Activated naive CD4-positive, alpha-beta T cell treated with anti-CD3 and anti-CD28 coated beads for 36 hours (primary cell): ENCODE measurements at places on chromosomes 7 and 10.

DNA sequence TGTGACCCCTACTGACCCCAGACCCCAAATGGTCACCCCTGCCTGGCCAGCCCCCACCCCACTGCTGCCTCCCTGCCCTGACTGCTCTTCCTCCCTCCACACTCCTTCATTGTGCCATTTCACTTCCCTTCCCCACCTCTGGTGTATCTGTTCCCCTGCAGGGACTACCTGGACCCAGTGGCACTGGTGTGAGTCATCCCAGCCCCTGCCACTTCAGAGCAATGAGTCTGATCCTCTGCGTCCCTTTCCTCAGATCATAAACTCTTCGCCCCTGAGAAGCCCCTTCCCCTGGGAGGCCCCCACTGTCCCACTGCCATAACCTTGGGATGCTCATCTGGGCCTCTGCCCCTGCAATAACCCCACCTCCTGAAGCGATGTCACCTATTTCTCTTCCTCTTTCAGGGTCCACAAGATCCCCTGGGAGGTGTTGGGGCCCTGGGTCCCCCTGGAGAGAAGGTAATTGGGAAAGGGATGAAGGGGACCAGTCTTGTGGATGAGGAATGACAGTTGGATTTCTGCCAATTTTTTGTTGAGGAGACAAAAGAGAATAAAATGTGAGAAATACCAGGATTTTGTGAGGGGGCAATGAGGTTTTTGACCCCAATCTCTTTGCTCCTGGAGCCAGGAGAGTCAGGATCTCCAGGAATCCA is 19.1 kb upstream of the VOPP1 start:
- no peaks in the 10 kb centered on the region for H3K27me3 ChIP-seq
- H3K4me1 ChIP-seq, result peaks cover 8% of the 10 kb centered on the region
- H3K27ac ChIP-seq, result no peak overlapping the region

DNA sequence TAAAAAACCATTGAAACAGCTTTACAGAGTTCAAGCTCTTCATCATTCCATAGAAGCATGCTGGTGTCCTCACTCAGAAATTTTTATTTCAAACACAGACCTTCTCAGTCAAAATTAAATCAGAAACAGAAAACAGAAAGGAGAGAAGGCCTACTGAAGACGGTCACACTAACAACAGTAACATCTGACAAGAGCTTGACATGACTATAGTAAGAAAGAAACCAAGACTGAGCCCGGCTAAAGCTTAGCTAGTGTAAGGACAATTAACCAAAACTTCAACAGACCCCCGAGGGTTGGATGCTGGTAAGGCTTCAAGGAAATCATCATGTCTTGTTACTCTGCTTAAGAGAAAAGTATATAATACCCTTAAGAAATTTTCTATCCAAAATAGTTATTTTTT is 38.6 kb downstream of the MTPN start:
- H3K4me1 ChIP-seq, result peaks cover 62% of the 10 kb centered on the region
- H3K36me3 ChIP-seq, result peaks cover 11% of the 10 kb centered on the region
- no peak overlapping the region for H3K4me3 ChIP-seq
- DNase-seq, result no peak

DNA sequence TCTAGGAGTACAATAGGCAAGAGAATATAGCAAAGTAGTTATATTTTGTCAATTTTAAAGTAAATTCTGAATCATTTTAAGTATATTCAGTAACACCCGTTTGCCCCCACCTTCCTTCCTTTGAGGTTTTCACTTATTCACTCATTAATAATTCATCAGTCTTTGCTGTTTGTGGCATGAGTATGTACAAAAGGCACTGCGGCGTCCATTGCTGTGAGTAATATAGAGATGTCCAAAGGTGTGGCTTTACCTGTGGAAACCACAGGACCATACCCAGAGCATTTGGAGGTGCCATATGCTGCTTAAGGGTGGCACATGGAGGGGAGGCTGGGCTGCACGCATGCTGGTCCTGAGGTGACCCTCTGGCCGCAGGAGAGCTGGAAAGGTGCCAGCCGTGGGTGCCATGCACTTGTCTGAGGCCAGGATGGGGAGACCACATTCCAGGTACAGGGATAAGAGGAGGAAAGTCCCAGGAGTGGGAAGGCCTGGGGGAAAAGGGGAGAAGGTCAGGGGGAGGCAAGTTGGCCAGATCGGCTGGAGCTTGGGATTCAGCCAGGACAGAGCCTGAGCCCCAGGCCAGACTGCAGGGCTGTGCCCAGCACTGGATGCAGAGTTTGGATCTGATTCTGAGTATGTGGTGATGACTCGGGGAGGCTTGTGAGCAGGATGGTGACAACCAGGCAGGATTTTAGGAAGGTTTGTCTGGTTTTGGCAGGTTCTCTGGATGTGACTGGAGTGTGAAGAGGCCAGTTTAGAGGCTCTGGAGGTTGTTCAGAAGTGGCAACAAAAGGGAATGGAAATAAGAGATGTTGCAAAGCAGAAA is 223.4 kb downstream of the MGMT start:
- no peaks in the 10 kb centered on the region for H3K4me1 ChIP-seq
- H3K27me3 ChIP-seq, result no peaks in the 10 kb centered on the region
- H3K27ac ChIP-seq, result no peak overlapping the region
- no peak overlapping the region for H3K4me3 ChIP-seq
- H3K36me3 ChIP-seq, result peaks cover 10% of the 10 kb centered on the region
- DNase-seq, result no peak

DNA sequence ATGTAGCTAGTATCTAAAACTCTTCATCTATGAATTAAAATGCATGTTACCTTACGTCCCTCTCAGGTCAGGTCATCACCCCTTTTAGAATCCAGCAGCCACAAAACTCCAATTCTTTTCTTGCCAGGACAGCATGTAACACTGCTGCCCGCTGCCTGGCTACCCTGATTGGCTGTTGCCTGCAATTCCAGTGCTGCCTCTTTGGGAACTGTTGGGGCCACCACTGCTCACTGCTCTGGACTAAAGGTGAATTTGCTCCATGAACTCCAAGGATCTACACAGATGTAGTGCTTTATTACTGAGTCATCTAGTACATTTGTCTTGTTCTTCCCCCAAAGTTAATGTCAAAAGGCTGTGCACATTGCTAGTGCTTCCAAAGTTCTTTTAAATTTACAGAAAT is 40.4 kb downstream of the SCIN start:
- no peak for DNase-seq
- no peaks in the 10 kb centered on the region for H3K36me3 ChIP-seq
- no peaks in the 10 kb centered on the region for H3K4me1 ChIP-seq
- no peak overlapping the region for H3K4me3 ChIP-seq

DNA sequence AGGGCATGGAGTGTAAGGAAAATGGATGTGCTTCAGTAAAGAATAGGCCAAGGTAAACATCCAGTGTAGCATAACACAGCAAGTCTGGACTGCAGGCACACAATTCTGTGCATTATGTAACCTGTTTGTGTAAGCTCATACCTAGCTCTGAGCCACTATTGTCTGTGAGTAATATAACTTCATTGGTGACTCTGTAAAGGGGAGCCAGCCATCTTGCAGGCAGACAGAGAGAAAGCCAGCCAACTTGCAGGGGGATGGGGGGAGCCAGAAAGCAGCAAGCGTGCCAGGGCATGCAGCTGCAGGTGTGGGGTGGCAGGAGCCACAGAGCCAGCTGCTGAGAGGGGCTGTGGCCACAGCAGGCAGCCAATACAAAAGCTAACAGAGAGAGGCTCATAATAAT is 449.2 kb downstream of the IPMK start:
- no peaks in the 10 kb centered on the region for H3K4me1 ChIP-seq
- H3K4me3 ChIP-seq, result no peak overlapping the region
- H3K27me3 ChIP-seq, result no peaks in the 10 kb centered on the region
- no peak overlapping the region for H3K27ac ChIP-seq
- no peak for DNase-seq

DNA sequence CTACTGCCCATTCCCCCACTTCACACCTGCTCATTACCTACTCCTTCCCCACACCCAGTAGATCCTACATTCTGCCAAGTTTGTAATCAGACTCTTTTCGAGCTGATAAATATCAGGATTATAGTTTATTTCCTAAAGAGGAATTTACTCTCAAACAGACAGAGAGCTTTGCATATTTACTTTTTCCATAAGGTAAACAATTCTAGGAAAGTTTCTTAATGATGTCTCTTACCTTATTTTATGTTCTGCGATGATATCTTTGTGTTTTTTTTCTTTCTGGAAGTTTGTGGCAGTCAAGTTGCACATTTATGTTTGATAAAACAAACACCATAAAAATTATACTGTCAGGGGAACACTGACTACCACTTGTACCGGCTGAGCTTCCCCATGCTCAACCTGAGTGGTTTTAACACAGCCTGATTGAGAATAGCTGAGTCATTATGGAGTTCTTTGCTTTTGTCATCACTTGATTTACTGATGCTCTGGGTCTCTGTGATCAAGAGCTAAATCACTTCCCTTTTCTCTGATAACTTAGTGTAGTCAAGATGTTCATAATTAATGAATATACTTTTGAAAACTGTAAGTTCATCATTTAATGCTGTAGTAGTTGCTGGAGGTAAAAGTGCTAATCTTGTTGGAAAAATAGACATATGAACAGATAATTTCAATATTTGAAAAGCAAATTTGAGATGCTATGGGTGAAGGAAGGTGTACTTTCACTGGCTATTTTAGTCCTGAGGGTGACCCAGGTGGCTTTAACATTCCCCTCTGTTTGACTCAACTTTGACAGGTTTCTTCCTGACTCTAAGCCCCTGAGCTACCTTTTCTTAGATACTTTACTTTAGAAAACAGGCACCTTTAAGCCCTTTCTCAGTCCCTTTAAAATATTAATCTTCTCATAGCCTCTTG is 1034.5 kb upstream of the LRRTM3 start:
- no peak overlapping the region for H3K27ac ChIP-seq
- no peaks in the 10 kb centered on the region for H3K4me1 ChIP-seq
- no peak for DNase-seq
- no peak overlapping the region for H3K4me3 ChIP-seq

- no peak for DNase-seq
- H3K4me1 ChIP-seq, result peaks cover 94% of the 10 kb centered on the region
- H3K4me3 ChIP-seq, result no peak overlapping the region
- peaks cover 27% of the 10 kb centered on the region for H3K36me3 ChIP-seq
Measured at GRCh38 chr7:37434529-37434928, 14.1 kb downstream of the ELMO1 start.

- no peak overlapping the region for H3K4me3 ChIP-seq
- H3K4me1 ChIP-seq, result peaks cover 53% of the 10 kb centered on the region
- no peak for DNase-seq
- no peak overlapping the region for H3K27ac ChIP-seq
- H3K27me3 ChIP-seq, result no peaks in the 10 kb centered on the region
- no peaks in the 10 kb centered on the region for H3K36me3 ChIP-seq
Measured at GRCh38 chr10:104931612-104932134, 290.6 kb downstream of the SORCS3 start.

- peaks cover 27% of the 10 kb centered on the region for H3K27me3 ChIP-seq
- DNase-seq, result no peak
- H3K4me1 ChIP-seq, result no peaks in the 10 kb centered on the region
- no peaks in the 10 kb centered on the region for H3K36me3 ChIP-seq
- H3K27ac ChIP-seq, result no peak overlapping the region
Measured at GRCh38 chr7:43141091-43141490, 28.6 kb downstream of the HECW1 start.

DNA sequence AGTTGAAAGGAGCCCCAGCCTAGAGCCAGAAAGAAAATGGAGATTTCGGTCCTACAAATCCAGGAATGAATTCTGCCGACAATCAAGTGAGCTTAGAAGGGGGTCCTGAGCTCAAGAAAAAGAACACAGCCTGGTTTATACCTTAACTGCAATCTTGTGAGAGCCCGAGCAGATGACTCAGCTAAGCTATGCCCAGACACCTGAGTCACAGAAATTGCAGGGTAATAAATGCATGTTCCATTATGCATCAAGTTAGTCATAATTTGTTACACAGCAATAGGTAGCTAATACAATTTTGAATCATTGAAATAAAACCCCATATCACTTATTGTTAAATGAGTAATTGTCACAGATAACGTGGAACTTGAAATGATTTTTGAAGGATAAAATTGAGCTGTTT is 111.8 kb upstream of the FOXP2 start:
- no peaks in the 10 kb centered on the region for H3K36me3 ChIP-seq
- DNase-seq, result no peak
- H3K4me1 ChIP-seq, result no peaks in the 10 kb centered on the region
- H3K27me3 ChIP-seq, result no peaks in the 10 kb centered on the region
- H3K4me3 ChIP-seq, result no peak overlapping the region

DNA sequence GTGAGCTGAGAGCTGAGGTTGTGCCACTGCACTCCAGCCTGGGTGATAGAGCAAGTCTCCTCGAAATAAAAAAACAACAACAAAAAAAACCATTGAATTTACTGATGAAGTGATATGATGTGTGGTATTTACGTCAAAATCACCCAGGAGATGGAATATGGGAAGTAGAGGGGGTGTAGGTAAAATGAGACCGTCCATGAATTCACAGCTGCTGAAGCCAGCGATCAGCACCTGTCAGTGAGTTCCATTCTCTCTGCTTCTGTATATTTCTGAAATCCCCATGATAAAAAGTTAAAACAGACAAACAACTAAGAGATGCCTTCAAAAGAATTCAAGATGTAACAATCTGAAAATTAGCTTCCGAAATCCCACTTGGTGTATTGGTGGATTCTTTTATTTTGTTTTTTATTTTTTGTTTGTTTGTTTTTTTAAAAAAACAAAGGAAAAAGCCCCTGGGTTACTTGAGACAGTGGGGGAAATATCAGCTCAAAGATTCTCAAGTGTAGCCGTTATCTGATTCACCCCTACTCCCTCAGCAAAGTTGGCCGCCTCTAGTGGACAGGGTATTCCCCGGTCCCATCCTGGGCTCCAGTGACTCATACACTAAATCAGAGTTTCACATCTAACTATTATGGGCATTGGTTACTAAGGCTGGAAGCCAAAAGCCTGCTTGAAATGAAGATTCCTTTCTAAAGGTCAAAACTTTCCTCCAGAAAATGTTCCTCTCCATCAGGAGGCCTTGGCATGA is 76.4 kb downstream of the MAP3K8 start:
- H3K4me1 ChIP-seq, result peaks cover 4% of the 10 kb centered on the region
- no peaks in the 10 kb centered on the region for H3K27me3 ChIP-seq
- no peaks in the 10 kb centered on the region for H3K36me3 ChIP-seq
- H3K4me3 ChIP-seq, result no peak overlapping the region

DNA sequence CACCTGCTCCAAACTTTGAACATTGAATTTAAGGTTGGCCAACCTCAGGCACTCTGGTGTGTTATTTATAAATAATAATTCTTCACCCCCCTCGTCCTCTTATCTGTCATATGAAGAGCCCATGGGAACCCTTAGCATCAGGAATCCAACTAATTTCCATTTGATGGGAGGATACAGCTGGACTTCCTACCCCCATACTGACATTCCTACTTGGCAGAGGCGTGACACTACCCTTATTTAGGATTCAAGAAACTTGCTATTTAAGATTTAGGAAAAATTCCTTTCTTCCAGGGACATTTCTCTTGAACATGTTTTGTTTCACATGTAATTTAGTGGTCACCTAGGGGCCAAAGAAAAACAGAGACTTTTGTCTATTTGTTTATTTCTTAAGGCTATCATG is 171.9 kb upstream of the NRP1 start:
- H3K4me3 ChIP-seq, result no peak overlapping the region
- peaks cover 24% of the 10 kb centered on the region for H3K27me3 ChIP-seq
- no peak for DNase-seq
- no peaks in the 10 kb centered on the region for H3K36me3 ChIP-seq
- H3K27ac ChIP-seq, result no peak overlapping the region
- peaks cover 3% of the 10 kb centered on the region for H3K4me1 ChIP-seq

- no peaks in the 10 kb centered on the region for H3K27me3 ChIP-seq
- peak; percentile 50 for DNase-seq
- H3K4me3 ChIP-seq, result no peak overlapping the region
- no peak overlapping the region for H3K27ac ChIP-seq
Measured at GRCh38 chr10:132762267-132762666, 23.7 kb downstream of the NKX6-2 start.
